Esophagus mucosa (tissue), 1 donor: ENCODE measurements at places on chromosomes 3 and 15. TPM values are rescaled to one million over a fixed set of nuclear protein-coding genes. Genes with fewer than 3 reads are reported as not detected.

The ZWILCH gene
- total RNA-seq = 8.9 TPM

The CHCHD6 gene
- total RNA-seq = 9.2 TPM

The MON1A gene
- 8.5 TPM for total RNA-seq

The ALG1L2 gene
- not detected for total RNA-seq

The PDCD6IP gene
- total RNA-seq = 251 TPM

The STRIT1 gene
- not detected for total RNA-seq

The PLCL2 gene
- 0.80 TPM for total RNA-seq

The UQCC5 gene
- total RNA-seq = 17.6 TPM

The RARB gene
- 2.5 TPM for total RNA-seq

The MAP1A gene
- 0.76 TPM for total RNA-seq

The STAC gene
- 0.08 TPM for total RNA-seq

The GP5 gene
- total RNA-seq = 0.08 TPM

The CHL1 gene
- 10.0 TPM for total RNA-seq

The CLRN1 gene
- not detected for total RNA-seq

The CCR2 gene
- 0.48 TPM for total RNA-seq

The GOLGA6L7 gene
- total RNA-seq = not detected

The FES gene
- total RNA-seq = 3.8 TPM

The CCDC32 gene
- 13.9 TPM for total RNA-seq

The IGSF11 gene
- 0.32 TPM for total RNA-seq

The RPP14 gene
- 12.8 TPM for total RNA-seq

The ACAD9 gene
- 34.7 TPM for total RNA-seq

The SH2D7 gene
- not detected for total RNA-seq

The CPNE9 gene
- total RNA-seq = not detected

The HIGD2B gene
- total RNA-seq = not detected

The EXD1 gene
- total RNA-seq = not detected

The GPR87 gene
- total RNA-seq = 36.8 TPM

The LMCD1 gene
- total RNA-seq = 13.0 TPM

The DLEC1 gene
- total RNA-seq = 0.08 TPM

The SLC9A9 gene
- total RNA-seq = 14.6 TPM

The CHRNA5 gene
- 4.3 TPM for total RNA-seq

The STAB1 gene
- 21.2 TPM for total RNA-seq

The EPHB1 gene
- total RNA-seq = 0.40 TPM

The NSUN3 gene
- 4.6 TPM for total RNA-seq

The MORF4L1 gene
- total RNA-seq = 128 TPM

The PSTPIP1 gene
- total RNA-seq = 1.3 TPM

The CATSPER2 gene
- total RNA-seq = 3.5 TPM

The FSD2 gene
- not detected for total RNA-seq

The SCN11A gene
- total RNA-seq = 0.04 TPM

The GRAMD1C gene
- 5.0 TPM for total RNA-seq

The TERC gene
- total RNA-seq = 10.6 TPM

The EFCC1 gene
- 0.20 TPM for total RNA-seq

The SRPRB gene
- total RNA-seq = 53.0 TPM

The FOXB1 gene
- not detected for total RNA-seq

The UNC13C gene
- 0.04 TPM for total RNA-seq

The ZBBX gene
- total RNA-seq = 0.04 TPM

The CCDC54 gene
- total RNA-seq = not detected

The GPR15 gene
- 0.32 TPM for total RNA-seq

The CLEC3B gene
- total RNA-seq = 3.1 TPM

The RBPMS2 gene
- 0.48 TPM for total RNA-seq

The CCDC39 gene
- total RNA-seq = not detected

The RTP4 gene
- 1.8 TPM for total RNA-seq

The SPTBN5 gene
- total RNA-seq = 2.1 TPM

The CA12 gene
- 138 TPM for total RNA-seq

The P2RY1 gene
- 20.5 TPM for total RNA-seq

The SHC4 gene
- total RNA-seq = not detected

The PYDC2 gene
- total RNA-seq = not detected

The LMAN1L gene
- total RNA-seq = not detected
